NCI-H446 (cell line): ENCODE measurements at places on chromosomes 12 and 14.
A peak's percentile ranks its signal among the peaks of the same experiment; 100 is the strongest.

GRCh38 chr12:20403230-20403629, 34.9 kb downstream of the PDE3A start:
- no peak for DNase-seq

DNA sequence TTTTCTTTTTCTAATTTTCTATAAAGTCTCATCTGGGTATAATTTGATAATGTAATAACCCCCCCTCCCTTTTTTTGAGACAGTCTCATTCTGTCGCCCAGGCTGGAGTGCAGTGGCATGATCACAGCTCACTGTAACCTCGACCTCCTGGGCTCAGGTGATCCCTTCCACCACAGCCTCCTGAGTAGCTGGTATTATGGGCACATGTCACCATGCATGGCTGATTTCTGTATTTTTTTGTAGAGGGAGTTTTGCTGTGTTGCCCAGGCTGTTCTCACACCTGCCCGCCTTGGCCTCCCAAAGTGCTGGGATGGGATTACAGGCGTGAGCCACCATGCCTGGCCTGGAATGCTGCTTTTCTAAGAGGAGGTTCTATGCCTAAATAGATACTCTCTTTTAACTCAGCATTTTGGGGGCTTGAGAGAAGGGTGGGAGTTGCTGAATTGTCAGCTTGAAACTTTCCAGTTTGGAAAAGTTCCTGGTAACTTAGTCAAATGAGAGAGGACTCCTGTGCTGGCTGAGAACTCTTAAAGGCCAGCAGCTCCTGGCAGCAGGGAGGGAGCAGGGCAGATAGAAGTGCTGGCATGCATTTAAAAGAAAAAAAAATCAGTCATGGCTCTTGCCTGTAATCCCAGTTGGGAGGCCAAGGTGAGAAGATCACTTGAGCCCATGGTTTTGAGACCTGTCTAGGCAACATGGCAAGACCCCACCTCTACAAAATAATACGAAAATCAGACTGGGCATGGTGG, 13.0 kb downstream of the NUDT4 start:
- DNase-seq, result no peak

DNA sequence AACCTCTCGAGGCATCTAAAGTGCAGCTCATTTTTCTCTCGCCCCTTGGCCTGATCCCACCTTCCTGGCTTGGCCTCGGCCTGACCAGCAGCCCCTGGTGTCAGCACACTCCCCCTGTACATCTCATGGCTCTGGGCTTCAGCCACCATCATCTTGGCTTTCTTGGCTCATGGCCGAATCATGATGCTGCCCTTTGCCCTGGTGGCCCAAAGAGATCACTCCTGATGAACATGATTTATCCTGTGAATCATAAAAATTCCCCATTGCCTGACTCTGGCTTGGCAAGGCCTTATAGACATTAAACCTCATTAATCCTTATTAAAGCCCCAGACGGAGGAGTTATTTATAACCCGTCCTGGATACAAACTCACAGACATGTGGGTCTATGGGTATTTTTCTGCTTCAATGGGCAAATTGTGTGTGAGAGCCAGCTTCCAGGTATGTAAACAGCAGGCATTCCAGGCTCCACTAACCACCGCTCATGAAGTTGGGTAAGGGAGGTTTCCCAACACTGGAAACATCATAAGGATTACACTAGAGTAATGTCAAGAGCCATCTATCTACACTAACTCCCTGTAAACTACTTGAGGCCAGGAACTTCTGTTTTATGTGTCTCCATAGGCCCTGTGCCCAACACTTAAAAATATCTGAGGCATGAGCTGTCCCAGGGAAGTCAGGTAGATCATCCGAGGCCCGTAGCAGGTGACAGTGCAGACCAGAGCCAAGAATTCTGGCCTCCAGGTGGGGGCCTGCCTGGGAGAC, 171.2 kb downstream of the TTC8 start:
- DNase-seq, result no peak

GRCh38 chr14:60974090-60974651, 6.7 kb downstream of the TRMT5 start:
- DNase-seq, result no peak

- no peak for DNase-seq
Observed at GRCh38 chr14:38248321-38249028, 7.4 kb downstream of the CLEC14A start.

- no peak for DNase-seq
Observed at GRCh38 chr12:9636150-9636850, 28.6 kb upstream of the KLRB1 start.

DNA sequence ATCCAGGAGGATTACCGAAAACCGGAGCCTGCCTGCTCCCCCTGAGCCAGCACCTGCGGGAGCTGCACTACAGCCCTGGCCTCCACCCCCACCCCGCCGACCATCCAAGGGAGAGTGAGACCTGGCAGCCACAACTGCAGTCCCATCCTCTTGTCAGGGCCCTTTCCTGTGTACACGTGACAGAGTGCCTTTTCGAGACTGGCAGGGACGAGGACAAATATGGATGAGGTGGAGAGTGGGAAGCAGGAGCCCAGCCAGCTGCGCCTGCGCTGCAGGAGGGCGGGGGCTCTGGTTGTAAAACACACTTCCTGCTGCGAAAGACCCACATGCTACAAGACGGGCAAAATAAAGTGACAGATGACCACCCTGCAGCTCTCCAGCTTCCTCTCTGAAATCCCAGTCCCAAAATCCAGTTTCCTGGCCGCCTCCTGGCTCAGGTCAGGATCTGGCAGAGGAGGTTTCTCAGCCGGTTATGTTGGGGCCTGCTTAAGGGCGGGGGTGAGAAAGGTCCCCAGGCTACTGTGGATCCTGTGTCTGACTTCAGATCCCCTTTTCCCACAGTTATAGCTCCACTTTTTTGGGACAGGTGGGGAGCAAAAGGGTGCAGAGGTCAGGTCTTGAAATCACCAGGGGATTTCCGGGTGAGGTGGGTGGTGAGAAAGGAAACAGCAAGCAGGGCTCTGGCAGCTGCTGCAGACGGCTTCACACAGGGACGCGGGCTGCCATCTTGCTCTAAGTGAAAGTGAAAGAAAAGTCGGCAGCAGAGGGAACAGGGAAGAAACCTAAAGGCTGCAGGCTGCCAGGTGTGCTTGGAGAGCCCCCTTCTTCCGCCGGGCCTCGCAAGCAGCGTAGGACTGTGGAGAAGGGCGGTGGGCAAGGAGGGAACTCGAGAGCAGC, at the start of gene TAPBPL:
TSS of gene TAPBPL (plus strand) at position 695 of the 897 bp plus-strand sequence. CDS start 207 bp downstream, outside the sequence.
- no peak for DNase-seq

DNA sequence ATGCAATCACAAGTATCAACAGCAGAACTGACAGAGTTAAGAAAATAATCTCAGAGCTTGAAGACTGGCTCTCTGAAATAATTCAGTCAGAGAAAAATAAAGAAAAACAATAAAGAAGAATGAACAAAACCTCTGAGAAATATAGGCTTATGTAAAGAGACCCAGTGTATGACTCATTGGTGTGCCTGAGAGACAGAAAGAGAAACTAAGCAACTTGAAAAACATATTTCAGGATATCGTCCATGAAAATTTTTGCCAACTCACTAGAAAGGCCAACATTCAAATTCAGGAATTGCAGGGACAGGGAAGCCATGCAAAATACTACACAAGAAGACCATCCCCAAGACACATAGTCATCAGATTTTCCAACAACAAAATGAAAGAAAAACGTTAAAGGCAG, 56.2 kb downstream of the APOBEC1 start:
- DNase-seq, result no peak

- no peak for DNase-seq
Observed at GRCh38 chr12:19080918-19081317, 48.6 kb upstream of the PLEKHA5 start.

- no peak for DNase-seq
Observed at GRCh38 chr14:63493246-63493645, 49.9 kb downstream of the PPP2R5E start.

DNA sequence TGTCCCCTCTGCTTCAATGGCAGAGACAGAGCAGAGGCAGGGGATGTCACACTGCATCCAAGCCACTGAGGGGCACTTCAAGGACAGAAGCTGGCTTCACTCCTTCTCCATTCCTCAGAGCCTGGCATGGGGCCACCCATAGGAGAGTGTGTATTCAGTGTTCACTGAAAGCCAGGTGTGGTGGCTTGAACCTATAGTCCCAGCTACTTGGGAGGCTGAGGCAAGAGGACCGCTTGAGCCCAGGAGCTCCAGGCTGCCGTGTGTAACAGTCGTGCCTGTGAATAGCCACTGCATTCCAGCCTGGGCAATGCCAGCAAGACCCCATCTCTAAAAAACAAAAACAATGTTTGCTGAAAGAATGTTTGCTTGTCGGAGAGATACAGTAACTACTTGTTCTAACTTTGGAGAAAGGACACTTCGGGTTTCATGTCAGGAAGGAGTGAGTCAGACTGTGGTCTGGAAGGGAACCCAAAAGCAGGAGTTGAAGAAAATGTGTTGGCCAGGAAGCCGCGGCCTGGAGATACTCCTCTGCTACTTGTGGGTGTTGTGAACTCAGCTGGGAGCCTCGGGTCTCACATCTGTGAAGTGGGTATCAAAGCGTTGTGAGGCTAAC, 43.4 kb downstream of the ELK3 start:
- peak; percentile 6 for DNase-seq

DNA sequence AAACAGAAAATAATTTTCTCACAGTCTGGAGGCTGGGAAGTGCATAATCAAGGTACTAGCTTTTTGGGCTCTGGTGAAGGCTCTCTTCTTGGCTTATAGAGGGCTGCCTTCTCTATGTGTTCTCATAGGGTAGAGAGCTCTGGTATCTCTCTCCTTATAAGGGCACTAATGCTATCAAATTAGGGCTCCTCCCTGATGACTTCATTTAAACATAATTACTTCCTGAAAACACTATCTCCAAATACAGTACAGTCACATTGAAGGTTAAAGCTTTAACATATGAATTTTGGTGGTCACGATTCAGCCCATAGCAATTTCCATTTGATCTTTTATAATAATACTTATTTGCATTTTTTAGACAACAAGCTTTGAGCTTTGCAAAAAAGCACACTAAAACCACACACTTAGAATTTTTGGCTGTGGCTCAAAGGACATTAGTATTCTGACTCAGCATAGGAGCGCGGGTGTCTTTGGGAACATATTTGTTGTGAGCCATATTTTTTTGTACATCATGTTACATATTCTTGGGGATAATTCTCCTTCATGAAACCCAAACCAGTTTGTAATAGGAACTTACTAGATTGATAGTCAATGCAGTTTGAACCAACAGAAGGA, 808.1 kb upstream of the FBXO33 start:
- DNase-seq, result peak; percentile 12

DNA sequence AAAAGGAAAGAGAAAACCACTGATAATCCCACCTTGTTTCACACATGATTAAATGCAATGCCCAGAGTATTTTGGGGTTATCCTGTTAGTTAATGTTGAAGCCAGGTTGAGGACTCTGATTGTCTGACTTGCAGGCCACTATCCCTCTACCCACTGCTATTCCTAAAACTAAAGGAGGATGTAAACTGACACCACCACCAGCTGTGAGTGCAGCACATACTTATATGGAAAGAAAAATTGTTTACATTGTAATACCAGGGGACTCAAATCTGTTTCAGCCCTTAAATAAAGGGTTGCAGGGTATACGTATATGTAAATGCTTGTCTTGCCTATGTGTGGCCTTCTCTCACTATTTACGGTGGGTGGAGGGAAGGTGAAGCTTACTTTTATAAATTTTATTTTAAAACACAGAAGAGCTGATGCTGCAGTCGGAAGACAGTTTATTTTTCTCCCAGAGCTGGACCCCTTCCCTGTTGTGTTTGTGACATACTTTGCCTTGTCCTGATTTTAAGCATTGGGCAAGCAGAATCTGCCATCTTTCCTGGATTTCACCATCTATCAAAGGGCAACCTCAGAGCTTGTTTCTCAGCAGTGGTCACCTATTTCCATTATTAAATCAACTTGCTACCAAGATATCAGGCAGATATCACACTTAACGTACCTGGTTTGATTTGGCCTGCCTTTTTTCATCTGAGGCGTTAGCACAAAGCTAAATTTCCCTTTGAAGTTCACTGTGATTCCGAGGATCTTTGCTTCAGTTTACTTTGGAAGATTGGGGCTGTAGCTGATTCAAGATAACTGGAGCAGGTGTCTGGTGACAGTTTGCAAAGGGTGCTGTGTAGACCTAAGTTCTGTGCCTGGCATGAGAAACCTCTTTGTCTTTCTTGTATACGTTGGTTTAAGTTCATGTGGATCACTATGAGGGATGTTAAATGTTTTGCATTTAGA, 25.2 kb downstream of the DAAM1 start:
- DNase-seq, result peak; percentile 21

- no peak for DNase-seq
Observed at GRCh38 chr12:131196220-131196619, 242.5 kb downstream of the ADGRD1 start.

GRCh38 chr14:69696204-69696527, 70.8 kb upstream of the SRSF5 start:
- no peak for DNase-seq

GRCh38 chr14:50089208-50089607, 27.2 kb downstream of the VCPKMT start:
- no peak for DNase-seq

DNA sequence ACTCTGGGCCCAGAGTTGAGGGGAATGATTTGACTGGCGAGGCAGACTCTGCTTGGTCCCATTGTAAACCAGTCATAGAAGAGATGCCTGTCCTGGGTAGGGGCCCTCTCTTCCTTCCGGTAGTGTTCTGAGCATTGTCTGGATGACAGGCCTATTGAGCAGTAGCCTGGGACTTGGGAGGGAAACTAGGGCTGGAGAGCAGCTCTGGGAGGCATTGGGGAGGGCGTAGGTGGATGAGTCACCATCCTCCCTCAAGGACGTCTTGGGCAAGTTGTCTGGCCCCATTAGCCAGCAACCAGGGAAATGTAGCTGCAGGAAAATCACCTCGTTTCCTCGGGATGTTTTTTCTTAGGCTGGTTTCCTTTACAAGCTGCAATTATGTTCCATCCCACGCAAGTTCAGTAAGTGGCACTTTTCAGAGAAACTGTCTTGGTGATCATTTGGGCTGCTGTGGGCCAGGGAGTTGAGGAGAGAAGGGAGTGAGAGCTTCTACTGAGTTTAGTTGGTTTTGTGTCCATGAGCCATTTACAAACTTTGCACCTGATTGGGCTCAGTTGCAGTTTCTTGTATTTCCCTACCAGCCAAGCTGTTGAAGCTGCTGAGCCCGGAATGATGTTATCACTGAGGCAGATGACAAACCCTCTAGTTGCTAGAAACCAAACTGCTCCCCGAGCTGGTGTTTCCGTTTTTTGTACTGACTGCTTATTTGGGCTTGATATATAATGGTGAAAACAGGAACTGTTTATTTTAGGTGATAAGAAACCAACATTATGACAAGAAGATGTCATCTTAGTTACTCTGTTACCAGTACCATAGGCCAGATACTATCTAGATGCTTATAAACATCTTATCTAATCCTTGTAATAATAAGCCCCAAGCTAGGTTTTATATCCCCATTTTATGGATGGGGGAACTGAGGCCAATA, 147.6 kb downstream of the CHST11 start:
- DNase-seq, result no peak

DNA sequence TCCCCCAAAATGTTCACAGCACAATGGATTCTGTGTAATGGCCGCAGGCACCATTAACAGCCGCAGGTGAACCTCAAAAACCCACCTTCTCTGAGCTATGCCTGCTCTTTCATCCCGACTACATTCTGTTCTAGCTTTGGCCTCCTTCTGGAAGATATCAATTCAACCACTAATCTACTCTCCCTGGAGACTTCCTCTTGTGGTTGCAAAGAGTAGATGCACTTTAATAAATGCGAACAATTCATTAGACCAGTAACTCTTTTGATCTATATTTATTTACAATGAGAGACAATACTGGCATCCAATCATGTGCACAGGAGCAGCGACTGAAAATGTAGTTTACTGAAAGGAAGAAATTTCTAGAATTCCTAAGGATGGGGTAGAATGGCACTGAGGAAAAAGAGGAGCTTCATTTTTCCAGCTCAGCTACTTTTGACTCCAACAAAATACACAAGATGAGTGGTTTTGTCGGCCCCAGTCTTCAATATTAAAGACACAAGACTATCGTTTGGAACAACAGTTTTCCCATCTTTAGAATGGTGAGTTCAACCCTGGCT, 5.3 kb downstream of the GRIN2B start:
- DNase-seq, result no peak
